ENCODE measurements at places on chromosomes 13 and 19. TPM values are rescaled to one million over a fixed set of nuclear protein-coding genes. Genes with fewer than 3 reads are reported as not detected.

FAM187B gene
- polyA plus RNA-seq, result not detected

KCNK6 gene
- polyA plus RNA-seq, result not detected

PSG7 gene
- polyA plus RNA-seq, result not detected

KLF1 gene
- polyA plus RNA-seq, result not detected

SLC25A41 gene
- 3.8 TPM for polyA plus RNA-seq

MISP gene
- polyA plus RNA-seq, result 0.24 TPM

MIR17HG gene
- polyA plus RNA-seq, result 1.3 TPM

PCDH9 gene
- polyA plus RNA-seq, result 3.5 TPM

CLDND2 gene
- polyA plus RNA-seq, result not detected

TLE6 gene
- 4.0 TPM for polyA plus RNA-seq

KMT2B gene
- 15.8 TPM for polyA plus RNA-seq

IQCN gene
- polyA plus RNA-seq, result 3.7 TPM

SPACA4 gene
- polyA plus RNA-seq, result not detected

IGFL3 gene
- not detected for polyA plus RNA-seq

NECTIN2 gene
- 33.2 TPM for polyA plus RNA-seq

SLC7A10 gene
- not detected for polyA plus RNA-seq

ARRDC5 gene
- polyA plus RNA-seq, result not detected

KLK2 gene
- not detected for polyA plus RNA-seq

LRG1 gene
- polyA plus RNA-seq, result not detected

CLIP3 gene
- polyA plus RNA-seq, result 5.6 TPM

LRP3 gene
- polyA plus RNA-seq, result 78.4 TPM

MBD3L3 gene
- polyA plus RNA-seq, result not detected

GPR12 gene
- polyA plus RNA-seq, result 6.7 TPM

RDH8 gene
- not detected for polyA plus RNA-seq

GJA3 gene
- not detected for polyA plus RNA-seq

FLT3LG gene
- polyA plus RNA-seq, result not detected

FUT3 gene
- 0.82 TPM for polyA plus RNA-seq

TRPC4 gene
- 10.0 TPM for polyA plus RNA-seq

CD177 gene
- polyA plus RNA-seq, result not detected

SIGLEC7 gene
- polyA plus RNA-seq, result not detected

C1QTNF9B gene
- 0.24 TPM for polyA plus RNA-seq

NLRP4 gene
- polyA plus RNA-seq, result not detected

RNF113B gene
- not detected for polyA plus RNA-seq

CAPN12 gene
- polyA plus RNA-seq, result not detected

PRTN3 gene
- polyA plus RNA-seq, result not detected

ACP5 gene
- polyA plus RNA-seq, result not detected

CRX gene
- polyA plus RNA-seq, result not detected

HIPK4 gene
- polyA plus RNA-seq, result not detected

CGB2 gene
- polyA plus RNA-seq, result not detected

METTL21C gene
- polyA plus RNA-seq, result not detected

PCDH17 gene
- 6.5 TPM for polyA plus RNA-seq

PRR36 gene
- 2.7 TPM for polyA plus RNA-seq
